ENCODE measurements at places on chromosomes 1 and 21.
A peak's percentile ranks its signal among the peaks of the same experiment; 100 is the strongest.

DNA sequence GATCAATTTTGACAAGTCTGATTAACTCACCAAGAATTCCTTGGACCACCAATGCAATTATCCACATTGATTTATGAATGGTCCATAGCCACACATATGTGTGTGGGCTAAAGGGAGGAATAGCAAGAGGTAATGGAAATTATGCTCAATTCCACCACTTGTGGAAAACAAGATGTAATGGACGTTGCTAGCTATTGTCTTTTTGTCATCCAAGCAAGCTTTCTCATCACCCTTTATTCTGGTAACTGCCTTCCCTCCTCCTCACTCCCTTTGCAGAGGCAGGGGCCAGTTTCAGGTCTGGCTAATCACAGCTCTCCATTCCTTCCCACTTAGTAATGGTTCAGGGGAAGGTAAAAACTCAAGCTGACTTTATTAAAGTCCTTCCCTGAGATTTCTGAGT, 24.7 kb upstream of the RAB3GAP2 start:
- DNase-seq, result no peak

- DNase-seq, result no peak
These were observed 3.1 kb downstream of the TMEM54 start for GRCh38 chr1:32898056-32898455.

DNA sequence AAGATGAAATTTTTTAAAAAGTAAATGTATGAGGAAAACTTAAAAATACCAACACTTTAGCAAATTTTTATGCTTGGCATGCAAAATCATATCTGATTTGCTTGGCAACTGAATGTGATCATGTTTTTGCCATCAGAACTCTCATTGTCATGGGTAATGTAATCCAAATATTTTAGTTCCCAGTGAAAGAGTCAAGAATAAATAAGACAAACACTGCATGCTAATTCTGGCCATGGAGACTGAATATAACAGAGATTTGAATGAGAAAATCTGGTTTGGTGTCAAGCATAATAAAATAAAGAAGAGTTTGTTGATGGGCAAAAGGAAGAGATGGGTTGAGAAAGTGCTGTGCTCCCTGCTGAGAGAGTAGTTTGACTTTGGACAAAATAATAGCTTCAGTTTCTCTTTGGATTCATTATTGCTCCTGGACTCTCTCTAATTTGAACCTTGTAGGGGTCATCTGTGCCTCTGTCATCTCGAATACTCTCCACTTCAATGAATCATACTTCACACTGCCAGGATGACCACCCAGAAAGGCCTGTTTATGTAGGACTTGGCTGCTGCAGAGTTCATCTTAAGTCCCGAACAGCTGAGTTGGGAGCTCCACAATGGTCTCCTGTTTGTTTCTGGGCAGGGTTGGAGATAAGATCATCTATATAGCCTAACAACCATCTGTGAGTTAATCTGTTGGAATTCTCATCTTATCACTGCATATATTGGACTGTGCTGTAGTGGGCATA, 34.4 kb downstream of the ADAMTS1 start:
- DNase-seq, result peak; percentile 87

- DNase-seq, result no peak
These were observed 21.4 kb downstream of the LDLRAD2 start for GRCh38 chr1:21833392-21833976.

DNA sequence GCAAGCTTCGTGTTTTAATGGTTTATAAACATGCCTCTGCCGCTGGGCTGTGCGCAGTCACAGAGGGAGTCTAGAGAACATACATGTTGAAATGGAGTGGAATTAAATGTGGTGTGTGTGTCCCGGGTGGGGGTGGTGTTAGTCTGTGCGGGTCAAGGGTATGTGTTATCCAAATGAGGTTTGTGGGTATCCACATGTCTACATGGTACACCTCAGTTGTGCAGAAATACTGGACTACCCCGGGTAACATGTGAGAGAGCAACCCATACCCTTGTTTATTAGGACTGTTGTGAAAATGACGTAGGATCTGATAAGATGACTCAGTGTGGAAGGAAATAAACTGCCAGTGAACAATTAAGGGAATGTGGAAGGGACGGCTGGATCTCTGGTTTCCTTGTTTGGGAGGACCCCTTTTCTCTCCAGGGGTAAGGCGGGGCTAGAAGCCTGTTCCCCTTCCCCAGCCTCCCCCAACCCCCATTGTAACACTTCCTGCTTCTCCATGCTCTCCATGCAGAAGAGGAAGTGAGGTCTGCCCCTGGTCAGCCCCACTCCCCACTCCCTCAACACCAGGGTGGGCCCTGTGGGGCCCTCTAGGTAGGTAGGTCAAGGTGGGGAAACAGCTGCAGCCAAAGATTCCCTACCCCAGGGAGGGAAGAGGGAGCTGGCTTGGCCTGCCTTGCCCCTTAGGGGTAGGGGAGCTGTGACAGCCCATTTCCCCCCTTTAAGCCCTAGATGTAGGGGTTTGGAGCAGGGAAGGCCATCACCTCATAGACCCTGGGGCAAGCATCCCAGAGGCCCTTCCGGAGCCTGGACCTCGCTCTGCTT, 690 bp downstream of the EPS8L3 start:
- DNase-seq, result peak; percentile 91

DNA sequence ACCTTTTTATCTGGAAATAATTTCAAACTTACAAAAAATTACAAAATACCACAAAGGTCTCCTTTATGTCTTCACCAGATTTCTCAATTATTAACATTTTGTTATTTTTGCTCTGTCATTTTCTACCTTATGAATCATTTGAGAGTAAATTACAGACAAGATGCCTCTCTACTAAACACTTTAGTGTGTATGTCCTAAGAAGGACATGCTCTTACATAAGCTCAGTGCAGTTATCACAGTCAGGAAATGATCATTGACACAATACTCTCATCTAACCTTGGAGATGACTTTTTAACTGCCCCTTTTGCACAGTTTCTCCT, 378.9 kb upstream of the RUNX1 start:
- DNase-seq, result peak; percentile 20

GRCh38 chr1:223405507-223405906, 12.3 kb downstream of the CCDC185 start:
- DNase-seq, result no peak

DNA sequence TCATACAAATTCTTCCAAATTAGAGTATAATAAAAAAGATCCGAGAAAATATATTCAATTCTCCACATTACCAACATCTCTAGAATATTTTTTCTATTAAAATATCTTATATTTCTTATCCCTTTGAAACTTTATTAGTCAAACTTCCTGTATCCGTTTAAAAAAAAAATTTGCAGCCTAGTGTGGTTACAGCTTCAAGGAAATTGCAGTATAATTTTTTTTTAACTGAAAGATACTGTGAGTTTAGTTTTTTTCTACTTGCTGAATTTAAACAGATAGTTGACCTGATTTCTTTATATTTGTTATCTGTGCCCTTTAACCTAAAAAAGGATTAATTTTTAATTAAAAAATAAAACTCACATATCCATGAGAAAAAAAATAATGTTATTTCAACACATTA, 1.5 kb downstream of the RGS18 start:
- DNase-seq, result no peak
